ENCODE measurements at places on chromosomes 6 and 20.
A peak's percentile ranks its signal among the peaks of the same experiment; 100 is the strongest.

GRCh38 chr6:150813993-150814359 is 51.5 kb upstream of the MTHFD1L start:
- DNase-seq = no peak

- DNase-seq = no peak
These were observed 628.8 kb upstream of the MAN1A1 start for GRCh38 chr6:119978274-119978889.

- DNase-seq = no peak
These were observed 27.1 kb upstream of the ELOVL5 start for GRCh38 chr6:53375847-53376246.

- no peak for DNase-seq
These were observed 55.5 kb upstream of the UNC93A start for GRCh38 chr6:167235421-167236238.

DNA sequence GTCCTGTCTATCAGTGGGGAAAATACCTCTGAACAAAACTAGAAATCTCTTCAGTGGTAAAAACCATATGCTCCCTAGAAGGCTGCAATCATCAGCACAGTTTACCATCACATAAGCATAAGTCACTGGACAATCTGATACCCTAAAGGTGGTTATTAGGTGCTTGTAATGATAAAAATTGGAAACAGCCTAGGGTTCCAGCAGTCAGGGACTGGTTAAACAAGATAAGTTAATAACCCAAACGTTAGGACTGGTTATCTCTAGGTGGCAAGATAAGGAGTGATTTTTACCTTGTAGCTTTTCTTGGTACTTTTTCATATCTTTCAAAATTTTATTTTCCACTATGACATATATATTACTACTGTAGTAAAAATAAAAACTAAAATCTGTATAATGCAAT is 11.0 kb downstream of the ECI2 start:
- no peak for DNase-seq

GRCh38 chr20:35992713-35993335 is 24.4 kb downstream of the CNBD2 start:
- peak; percentile 59 for DNase-seq

- no peak for DNase-seq
These were observed 187.7 kb downstream of the ASCC3 start for GRCh38 chr6:100693249-100693927.

GRCh38 chr6:156557251-156557910 is 219.8 kb upstream of the ARID1B start:
- DNase-seq = peak; percentile 25

- DNase-seq = no peak
These were observed 167.1 kb downstream of the KIF6 start for GRCh38 chr6:39558079-39558478.

- no peak for DNase-seq
These were observed 101.0 kb downstream of the ADAT2 start for GRCh38 chr6:143349530-143349929.

GRCh38 chr6:125558241-125558843 is 191.1 kb upstream of the HEY2 start:
- DNase-seq = peak; percentile 16

- DNase-seq = peak; percentile 58
These were observed 29.1 kb upstream of the SERPINB9 start for GRCh38 chr6:2931970-2932748.

DNA sequence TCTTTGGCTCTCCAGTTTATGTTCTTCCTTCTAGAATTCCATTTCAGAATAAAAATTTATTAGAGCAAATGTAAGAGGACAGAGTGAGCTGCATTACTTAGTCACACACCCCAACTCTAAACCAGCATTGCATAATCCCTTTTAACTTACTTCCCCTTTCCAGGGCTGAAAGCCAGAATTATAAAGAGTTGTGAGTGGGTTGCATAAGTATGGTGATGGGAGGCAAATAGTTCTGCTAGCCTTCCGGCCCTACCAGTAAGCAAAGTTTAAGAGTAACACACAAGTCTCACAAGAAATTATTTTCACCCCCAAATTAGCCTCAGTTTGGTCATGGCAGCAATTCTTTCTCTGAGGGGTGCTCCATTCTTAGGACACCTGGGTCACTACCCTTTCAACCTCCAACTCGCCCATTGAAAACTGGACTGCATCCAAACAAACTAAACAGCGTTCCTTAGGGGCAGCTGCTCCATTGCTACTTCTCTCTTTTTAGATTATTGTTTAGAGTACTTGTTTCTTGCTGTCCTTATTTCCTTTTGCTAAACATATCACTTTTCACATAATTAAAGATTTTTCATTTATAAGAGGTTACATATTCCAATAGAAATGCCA is 1.6 kb downstream of the KIAA0408 start:
- no peak for DNase-seq

GRCh38 chr6:106417572-106418147 is 57.1 kb downstream of the CRYBG1 start:
- no peak for DNase-seq

DNA sequence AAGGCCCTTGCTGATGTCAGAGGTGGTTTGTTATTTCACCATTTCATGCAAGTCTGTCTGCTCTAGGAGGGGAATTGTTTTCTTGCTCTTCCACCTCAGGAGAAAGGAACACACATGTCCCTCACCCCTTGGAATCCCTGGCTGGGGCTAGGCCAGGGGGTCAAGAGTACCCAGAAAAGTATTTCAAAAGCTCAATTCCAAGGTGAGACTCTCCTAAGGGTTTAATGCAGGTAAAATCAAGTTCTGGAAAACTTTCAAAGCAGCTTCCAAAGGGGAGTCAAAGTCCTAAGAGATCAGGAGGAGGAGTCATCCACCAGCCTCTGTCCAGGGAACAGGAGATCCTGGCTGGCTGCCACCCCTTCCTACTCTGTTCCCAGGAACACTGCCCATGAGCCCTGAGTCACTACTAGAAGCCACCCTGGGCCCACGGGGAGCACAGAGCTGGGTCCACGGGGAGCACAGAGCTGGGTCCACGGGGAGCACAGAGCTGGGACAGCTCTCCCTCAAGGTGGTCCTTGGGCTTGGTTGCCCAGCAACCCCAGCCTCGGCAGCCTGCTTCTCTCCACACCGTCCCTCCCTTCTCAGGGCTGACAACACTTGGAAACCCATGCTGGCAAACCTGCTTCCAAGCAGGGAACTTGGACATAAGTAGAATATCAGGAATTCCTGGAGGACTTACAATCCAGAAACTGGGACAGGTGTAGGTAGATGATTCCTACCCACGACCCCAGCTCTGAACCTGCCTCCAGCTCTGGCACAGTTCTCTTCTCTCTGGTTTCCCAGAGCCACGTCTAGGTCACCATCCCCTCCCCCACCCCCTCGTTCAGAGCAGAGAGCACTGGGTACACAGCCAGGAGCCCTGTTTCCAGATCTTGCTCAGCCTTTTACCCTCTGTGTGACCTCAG is 35.3 kb upstream of the CDKN1A start:
- DNase-seq = no peak

- no peak for DNase-seq
These were observed 112.2 kb upstream of the ARMC2 start for GRCh38 chr6:108736002-108736361.

DNA sequence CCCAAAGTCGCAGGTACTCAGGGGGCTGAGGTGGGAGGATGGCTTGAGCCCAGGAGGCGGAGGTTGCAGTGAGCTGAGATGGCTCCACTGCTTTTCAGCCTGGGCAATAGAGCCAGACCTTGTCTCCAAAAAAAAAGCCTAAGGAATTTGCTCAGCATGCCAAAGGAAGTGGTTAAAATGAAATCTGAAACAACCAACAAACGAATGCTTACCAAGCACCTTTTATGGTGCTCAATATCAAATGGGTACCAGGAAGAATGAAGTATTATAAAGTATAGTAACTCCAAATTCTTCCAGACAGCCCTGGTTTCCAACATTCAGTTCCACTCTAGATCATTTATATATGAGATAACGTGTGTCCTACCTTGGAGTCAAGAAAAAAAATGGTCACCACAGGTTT is 14.0 kb downstream of the GMDS start:
- DNase-seq = no peak

- DNase-seq = no peak
These were observed 28.5 kb downstream of the C6orf15 start for GRCh38 chr6:31083742-31084354.

Measured in right kidney (tissue), 9 donors.